ENCODE measurements at places on chromosomes 2 and 18. TPM values are rescaled to one million over a fixed set of nuclear protein-coding genes. Genes with fewer than 3 reads are reported as not detected.

DNA sequence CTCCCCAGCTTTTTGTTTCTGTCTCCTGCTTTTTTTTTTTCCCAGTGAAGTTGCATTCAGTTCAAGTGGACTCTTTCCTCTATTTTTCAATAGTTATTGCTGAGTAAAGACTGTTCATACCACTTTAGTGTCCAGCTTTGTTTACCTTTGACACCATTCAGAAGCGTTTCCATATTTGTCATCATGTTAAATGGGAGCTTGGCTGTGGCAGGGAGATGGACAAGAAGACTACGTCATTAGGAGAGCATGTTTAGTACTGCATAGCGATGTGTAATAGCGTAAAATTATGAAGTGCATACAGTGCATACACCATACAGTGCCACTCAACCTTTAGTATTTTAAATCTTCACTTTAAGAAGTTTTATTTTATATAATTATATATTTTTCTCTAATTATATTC, 655.9 kb downstream of the DCC start:
- no peak overlapping the region for H3K27ac ChIP-seq
- H3K27me3 ChIP-seq = no peaks in the 10 kb centered on the region
- no peaks in the 10 kb centered on the region for H3K36me3 ChIP-seq
- no peaks in the 10 kb centered on the region for H3K4me1 ChIP-seq
- no peak overlapping the region for H3K4me3 ChIP-seq

DNA sequence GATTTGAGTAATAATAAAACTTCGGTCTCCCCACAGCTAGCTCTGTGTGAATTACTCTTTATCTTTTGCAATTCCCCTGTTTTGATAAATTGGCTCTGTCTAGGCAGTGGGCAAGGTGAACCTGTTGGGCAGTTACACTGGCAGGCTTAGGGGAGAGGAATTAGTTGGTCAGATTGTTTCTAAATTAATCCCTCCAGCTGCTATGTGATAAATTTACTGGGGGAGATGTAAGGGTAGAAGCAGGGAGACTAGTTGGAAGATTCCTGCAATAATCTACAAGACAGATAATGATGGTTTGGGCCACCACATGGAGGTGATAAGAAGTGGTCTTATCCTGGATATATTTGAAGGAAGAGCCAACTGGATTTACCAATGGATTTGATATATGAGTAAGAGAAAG, 118.5 kb upstream of the TACR1 start:
- DNase-seq = no peak
- H3K27ac ChIP-seq = no peak overlapping the region
- no peaks in the 10 kb centered on the region for H3K27me3 ChIP-seq
- H3K36me3 ChIP-seq = no peaks in the 10 kb centered on the region

DNA sequence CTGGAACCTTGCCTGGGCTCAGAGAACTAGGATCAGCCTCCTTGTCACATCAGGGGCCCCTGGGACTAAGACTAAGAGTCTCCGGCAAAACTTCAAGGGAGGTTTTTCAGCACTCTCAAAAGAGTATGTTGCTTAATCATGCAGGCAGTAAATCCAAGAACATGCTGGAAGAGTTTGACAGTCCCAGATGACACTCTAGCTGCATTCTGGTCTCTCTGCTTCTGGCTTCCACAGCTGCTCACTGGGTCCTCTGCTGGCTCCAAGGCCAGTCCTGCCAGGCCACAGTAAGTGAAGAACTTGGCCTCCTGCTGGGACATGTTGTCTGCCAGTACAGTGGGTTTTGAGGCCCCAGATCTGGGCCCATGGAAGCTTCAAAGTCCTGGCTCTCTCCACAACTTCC, 45.2 kb upstream of the IL1RL1 start:
- H3K27ac ChIP-seq = no peak overlapping the region
- no peak for DNase-seq
- H3K4me3 ChIP-seq = no peak overlapping the region
- peaks cover 19% of the 10 kb centered on the region for H3K4me1 ChIP-seq
- no peaks in the 10 kb centered on the region for H3K36me3 ChIP-seq

GRCh38 chr2:55048508-55049042, 1.7 kb downstream of the RTN4 start:
- H3K27ac ChIP-seq = peak overlapping the region; percentile 91
- H3K27me3 ChIP-seq = no peaks in the 10 kb centered on the region
- DNase-seq = peak; percentile 18

GRCh38 chr18:22318745-22319407, 98.8 kb downstream of the CTAGE1 start:
- no peak for DNase-seq
- no peaks in the 10 kb centered on the region for H3K36me3 ChIP-seq
- no peak overlapping the region for H3K4me3 ChIP-seq
- no peaks in the 10 kb centered on the region for H3K4me1 ChIP-seq

- peak; percentile 79 for DNase-seq
- peak overlapping the region; percentile 50 for H3K4me3 ChIP-seq
- H3K4me1 ChIP-seq = peaks cover 42% of the 10 kb centered on the region
- peak overlapping the region; percentile 95 for H3K27ac ChIP-seq
- H3K36me3 ChIP-seq = peaks cover 7% of the 10 kb centered on the region
Measured at GRCh38 chr2:96241900-96242611, 23.7 kb downstream of the TMEM127 start.

- no peak for DNase-seq
- no peaks in the 10 kb centered on the region for H3K36me3 ChIP-seq
- no peak overlapping the region for H3K4me3 ChIP-seq
- H3K27ac ChIP-seq = no peak overlapping the region
- H3K4me1 ChIP-seq = no peaks in the 10 kb centered on the region
Measured at GRCh38 chr2:145422576-145422975, 902.7 kb upstream of the ZEB2 start.

Gene ADCYAP1
- not detected for total RNA-seq

Gene PCARE
- not detected for total RNA-seq

Gene RGPD3
- 0.20 TPM for total RNA-seq

Gene C18orf54
- total RNA-seq = 7.3 TPM

Gene CPS1
- 3.2 TPM for total RNA-seq

Measured in activated CD8-positive, alpha-beta T cell treated with anti-CD3 and anti-CD28 coated beads for 36 hours (primary cell).